ENCODE measurements at places on chromosomes 3 and 15.

GRCh38 chr3:2774481-2775249 is 335.5 kb downstream of the IL5RA start:
- DNase-seq, result no peak

DNA sequence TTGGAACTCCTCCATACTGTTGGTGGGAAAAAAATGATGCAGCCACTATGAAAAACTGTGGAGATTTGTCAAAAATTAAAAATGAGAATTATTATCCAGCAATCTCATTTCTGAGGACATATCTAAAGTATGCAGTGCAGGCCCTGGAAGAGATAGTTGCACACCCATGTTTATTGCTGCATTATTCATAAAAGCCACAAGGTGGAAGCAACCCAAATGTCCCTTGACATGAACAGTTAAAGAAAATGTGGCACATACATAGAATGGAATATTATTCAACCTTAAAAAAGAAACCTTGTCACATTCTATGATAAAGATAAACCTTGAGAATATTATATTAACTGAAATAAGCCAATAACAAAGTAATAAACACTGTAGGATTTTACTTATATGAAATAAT is 80.9 kb upstream of the ARHGEF26 start:
- no peak for DNase-seq

DNA sequence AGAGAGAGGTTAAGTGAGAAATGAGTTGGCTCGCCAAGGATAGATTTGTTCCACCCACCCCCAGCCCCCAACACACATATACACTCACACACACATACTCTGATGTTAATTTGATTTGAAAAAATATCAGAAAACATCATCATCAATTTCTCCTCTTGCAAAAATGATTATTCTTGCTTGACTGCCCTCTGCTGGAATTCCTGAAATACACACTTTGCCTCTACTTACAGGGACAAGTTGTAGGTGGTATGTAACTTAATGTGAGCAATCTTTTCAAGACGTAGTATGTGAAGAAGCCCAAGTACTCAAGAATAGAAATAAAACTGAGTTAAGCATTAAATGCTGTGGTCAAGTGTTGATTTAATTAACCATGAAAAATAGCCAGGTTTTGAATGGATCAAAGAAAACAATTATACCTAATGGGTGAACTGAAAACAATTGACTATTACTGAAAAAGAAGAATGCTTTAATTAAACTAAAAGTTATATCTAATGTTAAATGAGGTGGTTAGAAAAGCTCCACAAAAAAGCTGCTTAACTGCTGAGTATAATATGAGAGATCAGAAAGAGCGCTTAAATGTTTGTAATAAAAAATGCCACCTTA is 46.6 kb upstream of the MDFIC2 start:
- peak; percentile 27 for DNase-seq

- peak; percentile 58 for DNase-seq
These were observed 92.4 kb downstream of the CSNK1G1 start for GRCh38 chr15:64263567-64263966.

DNA sequence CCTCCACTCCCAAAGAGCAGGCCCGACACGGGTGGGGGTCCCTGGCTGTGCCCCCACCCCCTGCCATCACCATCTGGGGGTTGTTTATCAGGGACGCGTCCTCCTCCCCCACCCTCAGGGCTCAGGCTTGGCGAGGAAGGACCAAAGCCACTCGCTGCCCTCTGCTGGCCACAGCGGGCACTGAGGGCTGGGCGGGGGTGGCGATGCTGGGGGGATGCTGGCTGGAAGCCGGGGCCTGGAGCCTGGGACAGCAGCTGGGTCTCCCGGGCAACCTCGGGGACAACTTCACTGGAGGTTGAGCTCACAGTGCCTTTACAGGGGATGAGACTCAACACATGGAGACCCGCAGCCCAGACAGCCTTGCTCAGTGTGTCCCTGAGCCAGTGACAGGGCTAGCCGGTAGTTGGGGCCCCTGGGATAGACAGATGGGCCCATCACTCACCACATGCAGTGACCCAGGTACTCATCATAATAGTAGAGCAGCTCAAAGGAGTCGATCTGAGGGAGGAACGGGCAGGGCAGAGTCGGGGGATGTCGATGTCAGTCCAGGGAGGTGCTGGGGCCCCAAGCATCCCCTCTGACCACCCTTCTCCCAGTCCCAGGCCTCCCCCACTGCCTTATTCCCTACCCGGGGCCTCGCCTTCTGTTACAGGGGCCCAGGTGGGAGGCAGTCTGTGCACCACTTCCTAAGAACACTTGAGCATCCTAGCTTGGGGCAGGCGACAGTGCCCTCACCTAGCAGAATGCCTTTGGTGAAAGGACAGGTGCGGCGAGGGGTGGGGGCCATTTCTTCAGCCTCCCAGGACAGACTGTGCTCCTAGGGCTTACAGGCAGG is 5.9 kb upstream of the CALML4 start:
- DNase-seq, result peak; percentile 41

GRCh38 chr15:64010719-64011118 is 35.6 kb downstream of the DAPK2 start:
- peak; percentile 76 for DNase-seq

DNA sequence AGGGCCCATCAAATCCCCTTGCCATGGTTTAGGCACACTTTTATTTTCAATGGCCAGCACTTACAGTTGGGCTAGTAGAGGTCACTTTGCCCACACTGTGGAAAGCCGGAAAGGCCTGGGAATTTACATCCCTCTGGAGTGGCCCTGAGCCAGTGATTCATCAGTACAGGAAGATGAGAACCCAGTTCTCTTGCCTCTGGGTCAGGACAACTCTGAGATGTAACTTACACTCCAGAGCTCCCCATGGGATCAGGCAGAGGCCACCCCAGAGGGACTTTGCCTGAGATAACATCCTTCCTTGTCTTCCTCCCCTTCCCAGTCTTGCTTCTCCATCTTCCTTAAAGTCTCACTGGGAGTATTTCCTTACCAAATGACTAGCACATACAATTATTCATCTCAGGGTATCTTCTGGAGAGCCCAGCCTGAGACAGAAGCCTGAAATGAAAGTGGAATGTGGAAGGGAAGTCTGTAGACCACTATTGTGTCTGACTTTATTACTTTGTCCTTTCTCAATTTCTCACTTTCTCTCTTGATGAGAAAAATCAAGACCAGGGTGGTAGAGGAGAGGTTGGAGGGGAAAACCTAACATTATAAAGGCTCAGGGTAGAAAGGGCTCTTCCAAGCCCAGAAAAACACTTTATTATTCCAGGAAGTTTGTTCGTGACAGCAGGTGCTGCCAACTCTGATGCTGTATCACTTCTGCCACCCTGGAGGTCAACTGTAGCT is 220.8 kb downstream of the ZNF621 start:
- DNase-seq, result no peak

GRCh38 chr15:67405208-67406191 is 115.4 kb upstream of the C15orf61 start:
- DNase-seq, result no peak

DNA sequence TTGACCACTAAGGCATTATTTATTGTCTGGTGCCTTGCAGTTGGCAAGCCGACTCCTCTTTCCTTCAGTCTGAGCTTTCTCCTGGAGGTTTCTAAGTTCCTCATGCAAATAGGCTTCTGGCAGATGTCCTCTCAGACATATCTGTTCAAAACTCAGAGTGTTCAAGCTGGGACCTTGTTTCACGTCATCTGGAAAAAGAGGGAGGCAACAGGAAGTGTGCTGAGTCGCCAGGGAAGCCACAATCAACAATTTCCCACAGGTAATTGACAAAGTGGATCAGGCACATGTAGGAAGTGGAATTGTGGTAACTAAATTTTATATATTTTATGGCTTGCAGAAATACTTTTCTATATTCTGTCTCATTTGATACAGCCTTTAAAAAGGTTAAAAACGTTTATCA is 14.6 kb downstream of the SCG5 start:
- DNase-seq, result no peak

DNA sequence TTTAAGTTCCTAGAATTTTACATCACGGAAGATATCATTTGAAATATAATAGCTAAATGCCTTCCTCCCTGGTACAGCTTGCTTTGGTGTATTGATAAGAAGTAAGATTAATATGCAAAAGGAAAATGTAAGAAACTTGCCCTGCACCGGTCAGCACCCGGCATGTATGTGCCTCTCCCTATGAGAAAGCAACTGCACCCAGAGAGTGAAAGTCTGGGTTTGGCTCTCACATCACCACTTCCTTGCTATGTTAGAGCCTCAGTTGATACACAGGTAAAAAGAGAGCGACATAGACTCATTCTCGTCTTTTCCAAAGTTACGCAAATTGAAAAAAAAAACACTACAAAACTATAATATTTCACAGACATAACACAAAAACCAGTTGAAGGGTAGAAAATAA is 96.7 kb downstream of the FOXP1 start:
- no peak for DNase-seq

GRCh38 chr3:149686996-149687395 is 29.2 kb upstream of the WWTR1 start:
- DNase-seq, result no peak

GRCh38 chr15:47887241-47887800 is 170.0 kb downstream of the SEMA6D start:
- DNase-seq, result no peak

- DNase-seq, result no peak
These were observed 21.9 kb downstream of the ATOSA start for GRCh38 chr15:52657338-52657737.

GRCh38 chr3:5376761-5377160 is 189.3 kb downstream of the EDEM1 start:
- no peak for DNase-seq

DNA sequence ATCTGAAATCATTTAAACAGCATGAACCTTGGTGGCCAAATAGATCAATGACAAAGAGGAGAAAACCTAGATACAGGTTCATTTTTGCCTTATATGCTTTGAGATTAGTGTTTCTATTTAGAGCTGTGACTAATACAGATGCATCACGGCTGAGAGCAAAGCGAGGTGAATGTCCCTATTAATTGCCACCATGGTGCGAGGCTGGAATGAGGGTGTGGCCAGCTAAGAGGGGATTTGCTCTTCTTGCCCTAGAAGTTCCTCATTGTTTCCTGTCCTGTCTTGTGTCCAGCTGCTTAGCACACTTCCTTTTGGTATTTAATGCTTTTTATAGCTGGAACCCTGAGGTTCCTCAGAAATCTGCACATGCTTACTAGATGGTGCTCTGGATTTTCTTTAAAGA is 339.1 kb upstream of the RGMA start:
- peak; percentile 1 for DNase-seq

DNA sequence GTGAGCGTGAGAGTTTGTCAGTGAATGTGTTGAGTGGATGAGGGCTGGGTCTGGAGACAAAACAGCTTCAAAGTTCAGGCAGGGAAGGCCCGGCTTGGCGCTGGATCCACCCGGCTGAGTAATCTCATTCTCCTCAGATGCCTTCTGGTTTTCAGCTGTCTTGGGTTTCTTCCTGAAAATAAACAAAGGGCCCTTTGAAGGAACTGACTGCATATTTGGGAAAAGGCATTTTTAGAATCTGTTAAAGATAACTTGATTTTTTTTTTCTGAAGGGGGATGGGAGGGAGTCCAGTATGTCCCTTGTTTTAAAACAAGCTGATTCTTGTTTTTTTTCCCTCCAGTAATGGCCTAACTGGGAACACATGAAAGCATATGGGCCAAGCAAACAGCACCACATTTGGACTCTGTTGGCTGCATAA is 86.4 kb downstream of the TIGIT start:
- no peak for DNase-seq

- DNase-seq, result no peak
These were observed 392.5 kb downstream of the FOXP1 start for GRCh38 chr3:71191031-71191482.

GRCh38 chr3:108091498-108092250 is 843 bp upstream of the CD47 start:
- DNase-seq, result no peak

GRCh38 chr15:100200287-100200880 is 141.4 kb downstream of the ADAMTS17 start:
- no peak for DNase-seq

DNA sequence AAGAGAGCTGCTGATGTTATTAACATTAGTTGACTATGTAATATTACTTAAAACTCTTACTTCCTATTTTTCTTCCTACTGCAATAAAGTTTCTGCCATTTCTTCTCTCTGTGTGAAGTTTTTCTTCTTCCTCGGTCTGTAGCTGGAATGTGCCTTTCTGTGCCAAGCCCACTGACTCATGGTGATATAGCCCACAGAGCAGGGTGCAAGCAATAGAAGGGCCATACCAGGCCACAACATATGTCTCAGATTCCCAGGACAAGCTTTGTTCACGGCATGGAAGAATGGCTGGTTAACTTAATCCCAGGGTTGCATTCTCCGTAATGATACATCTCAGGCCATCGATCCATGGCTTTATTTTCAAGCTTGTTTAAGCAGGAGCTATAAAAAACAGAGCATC is 815.3 kb downstream of the TUSC7 start:
- DNase-seq, result no peak

DNA sequence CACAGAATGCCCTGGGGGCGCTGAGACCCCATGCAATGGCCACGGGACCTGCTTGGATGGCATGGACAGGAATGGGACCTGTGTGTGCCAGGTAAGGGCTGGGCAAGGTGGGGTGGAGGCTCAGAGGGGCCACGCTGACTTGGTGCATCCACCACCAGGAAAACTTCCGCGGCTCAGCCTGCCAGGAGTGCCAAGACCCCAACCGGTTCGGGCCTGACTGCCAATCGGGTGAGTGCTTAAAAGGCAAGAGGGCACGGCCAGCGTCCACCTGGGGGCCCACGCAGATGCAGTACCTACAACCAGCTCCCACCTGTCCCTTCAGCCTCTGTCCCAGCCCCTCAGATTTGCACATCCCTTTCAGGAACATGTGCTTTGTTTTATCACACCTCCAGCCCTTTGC is 6.9 kb downstream of the STAB1 start:
- no peak for DNase-seq

- no peak for DNase-seq
These were observed 6.9 kb downstream of the MAP1A start for GRCh38 chr15:43524254-43524845.

DNA sequence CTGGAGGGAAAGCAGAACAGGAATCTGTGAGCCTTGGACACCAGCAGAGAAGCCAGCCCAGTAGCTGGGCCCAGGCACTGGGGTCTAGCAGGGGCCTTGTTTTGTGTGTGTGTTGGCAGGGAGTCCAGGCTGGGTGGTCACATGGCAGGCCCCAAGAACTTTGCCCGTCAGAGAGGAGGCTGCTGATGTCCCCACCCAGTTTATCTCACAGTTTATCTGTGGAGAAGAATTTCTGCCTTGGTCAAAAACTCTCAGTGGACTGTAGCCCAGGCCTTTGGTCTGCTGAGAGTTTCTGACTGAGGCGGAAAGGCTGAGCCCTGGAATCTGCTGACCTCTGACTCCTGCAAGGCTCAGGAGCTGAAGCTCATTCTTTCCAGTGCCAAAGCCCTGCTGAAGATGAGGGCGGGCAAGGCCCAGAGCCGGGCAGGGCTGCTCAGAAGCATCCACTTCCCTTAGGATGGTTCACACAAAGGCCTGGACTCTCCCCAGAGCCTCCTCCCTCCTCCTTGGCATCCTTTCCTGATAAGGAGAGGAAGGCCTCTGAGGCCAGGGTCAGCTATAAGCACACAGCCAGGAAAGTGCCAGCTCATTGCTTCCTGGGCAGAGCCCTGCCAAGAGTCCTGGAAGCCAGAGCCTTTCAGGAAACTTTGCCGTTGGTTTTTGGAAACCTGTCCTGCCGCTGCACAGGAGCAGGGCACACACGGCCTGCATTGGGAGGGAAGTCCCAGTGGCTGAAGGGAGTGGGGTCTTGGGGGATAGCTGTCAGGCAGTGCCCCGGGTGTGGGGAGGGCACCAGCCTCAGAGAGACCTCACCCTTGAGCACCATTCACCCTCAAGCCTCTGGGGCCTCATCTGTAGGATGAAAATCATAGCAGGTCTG is 37.2 kb upstream of the SLCO2A1 start:
- DNase-seq, result no peak
